Activated naive CD8-positive, alpha-beta T cell treated with anti-CD3 and anti-CD28 coated beads, Interleukin-2, amount 10 ng/mL, durations not matched to agents 7 days and 5 days (primary cell): ENCODE measurements at places on chromosomes 7 and 10. TPM values are rescaled to one million over a fixed set of nuclear protein-coding genes. Genes with fewer than 3 reads are reported as not detected.

DNA sequence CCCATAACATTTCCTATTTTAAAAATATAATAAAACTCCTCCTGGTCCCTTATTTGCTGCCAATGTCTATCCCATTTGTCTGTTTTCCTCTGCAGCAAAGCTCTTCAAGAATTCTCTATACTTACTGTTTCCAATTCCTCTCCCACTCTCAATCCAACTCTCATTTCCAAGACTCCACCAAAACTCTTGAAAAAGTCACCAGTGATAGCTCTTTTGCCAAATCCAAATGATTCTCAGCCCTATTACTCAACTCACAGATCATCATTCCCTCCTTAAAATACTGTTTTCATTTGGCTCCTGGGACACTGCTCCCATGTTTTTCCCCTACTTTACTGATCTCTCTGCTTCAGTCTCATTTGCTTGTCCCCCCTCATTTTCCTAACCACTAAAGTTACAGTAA is 139.4 kb downstream of the HIBADH start:
- H3K27ac ChIP-seq = no peak overlapping the region
- no peak for DNase-seq
- H3K4me3 ChIP-seq = no peak overlapping the region
- H3K27me3 ChIP-seq = no peaks in the 10 kb centered on the region

GRCh38 chr10:118193642-118194041 is 146.9 kb upstream of the RAB11FIP2 start:
- H3K27me3 ChIP-seq = no peaks in the 10 kb centered on the region
- no peaks in the 10 kb centered on the region for H3K4me1 ChIP-seq
- no peak for DNase-seq

- H3K4me1 ChIP-seq = peaks cover 8% of the 10 kb centered on the region
- H3K27me3 ChIP-seq = peaks cover 7% of the 10 kb centered on the region
- no peak for DNase-seq
- no peak overlapping the region for H3K27ac ChIP-seq
Measured at GRCh38 chr10:79941146-79941545, 7.8 kb downstream of the SFTPD start.

DNA sequence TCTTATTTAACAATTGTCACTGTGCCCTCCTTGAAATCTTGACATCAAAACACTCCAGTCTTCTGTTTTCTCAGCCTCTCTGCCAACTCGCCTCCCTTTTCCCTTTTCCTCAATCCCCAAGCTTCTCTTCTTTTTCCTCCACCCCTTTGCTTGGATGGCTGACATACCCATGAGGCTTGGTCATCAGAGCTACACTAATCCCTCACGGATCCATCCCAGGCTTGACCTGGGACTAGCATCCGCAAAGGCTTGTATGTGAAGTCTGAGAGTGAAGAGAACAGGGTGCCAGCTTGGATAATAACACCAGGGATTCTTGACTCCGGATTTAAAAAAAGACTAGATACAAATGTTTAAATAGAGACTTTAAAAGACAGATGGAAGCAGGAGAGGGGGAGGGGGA is 428.8 kb upstream of the C7orf33 start:
- no peak overlapping the region for H3K4me3 ChIP-seq
- no peaks in the 10 kb centered on the region for H3K36me3 ChIP-seq

Gene STOX1
- 0.67 TPM for total RNA-seq

Gene GPC2
- 12.6 TPM for total RNA-seq

- H3K4me1 ChIP-seq = peaks cover 9% of the 10 kb centered on the region
- H3K36me3 ChIP-seq = no peaks in the 10 kb centered on the region
- DNase-seq = no peak
- peaks cover 15% of the 10 kb centered on the region for H3K27me3 ChIP-seq
Measured at GRCh38 chr7:151455690-151456089, 15.7 kb upstream of the CRYGN start.

- no peak overlapping the region for H3K27ac ChIP-seq
- peaks cover 6% of the 10 kb centered on the region for H3K27me3 ChIP-seq
- no peak overlapping the region for H3K4me3 ChIP-seq
- H3K36me3 ChIP-seq = no peaks in the 10 kb centered on the region
Measured at GRCh38 chr7:64872351-64873154, 30.5 kb upstream of the ZNF273 start.

DNA sequence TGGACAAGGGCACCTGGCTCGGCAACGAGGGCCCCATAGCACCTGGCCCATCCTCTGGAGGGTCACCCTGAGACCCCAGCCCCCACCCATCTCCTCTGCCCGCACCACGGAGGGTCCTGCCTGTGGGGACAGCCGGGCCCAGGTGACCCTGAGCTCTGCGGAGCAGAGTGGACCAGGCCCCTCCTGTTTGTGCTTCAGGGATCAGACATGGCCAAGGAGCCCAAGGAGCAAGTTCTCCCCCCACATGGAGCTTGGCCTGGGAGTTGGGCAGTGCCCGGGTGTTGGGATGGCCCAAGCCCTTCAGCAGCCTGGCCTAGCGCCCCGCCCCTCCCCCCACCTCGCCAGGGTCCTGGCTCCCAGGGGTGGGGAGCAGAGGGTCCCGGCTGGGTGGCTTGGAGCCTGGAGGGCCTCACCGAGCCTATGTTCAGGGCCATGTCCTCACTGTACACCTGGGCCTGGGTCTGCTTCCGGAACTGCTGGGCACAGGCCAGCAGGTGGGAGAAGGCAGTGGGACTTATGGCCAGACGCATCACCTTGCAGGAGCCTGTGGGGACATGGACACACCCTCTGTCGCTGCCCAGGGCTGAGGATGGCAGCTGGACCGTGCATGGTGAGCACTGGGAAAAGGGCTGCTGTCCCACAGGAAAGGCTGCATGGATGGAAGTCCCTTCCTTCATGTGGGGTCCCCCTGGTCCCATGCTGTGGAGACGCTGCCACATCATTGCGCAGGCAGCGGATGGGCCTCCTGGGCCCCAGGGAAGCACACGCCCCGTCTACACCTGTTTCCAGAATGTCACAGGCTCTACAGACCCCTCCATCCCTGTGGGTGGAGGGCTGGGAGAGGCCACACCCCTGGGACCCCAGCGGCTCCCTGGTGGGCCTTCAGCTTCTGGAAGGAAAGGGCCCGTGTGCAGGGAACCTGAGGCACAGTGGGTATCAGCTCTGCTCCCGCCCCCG is 49.2 kb upstream of the NKX6-2 start:
- peaks cover 14% of the 10 kb centered on the region for H3K27me3 ChIP-seq
- no peak overlapping the region for H3K27ac ChIP-seq
- no peaks in the 10 kb centered on the region for H3K4me1 ChIP-seq
- no peaks in the 10 kb centered on the region for H3K36me3 ChIP-seq
- H3K4me3 ChIP-seq = no peak overlapping the region

Gene SHTN1
- 0.54 TPM for total RNA-seq

Gene MACROH2A2
- 9.6 TPM for total RNA-seq

- no peak overlapping the region for H3K27ac ChIP-seq
- peaks cover 2% of the 10 kb centered on the region for H3K4me1 ChIP-seq
- DNase-seq = no peak
- H3K36me3 ChIP-seq = peaks cover 52% of the 10 kb centered on the region
Measured at GRCh38 chr10:43616697-43617370, 10.6 kb downstream of the ZNF485 start.

Gene ATOH7
- not detected for total RNA-seq

DNA sequence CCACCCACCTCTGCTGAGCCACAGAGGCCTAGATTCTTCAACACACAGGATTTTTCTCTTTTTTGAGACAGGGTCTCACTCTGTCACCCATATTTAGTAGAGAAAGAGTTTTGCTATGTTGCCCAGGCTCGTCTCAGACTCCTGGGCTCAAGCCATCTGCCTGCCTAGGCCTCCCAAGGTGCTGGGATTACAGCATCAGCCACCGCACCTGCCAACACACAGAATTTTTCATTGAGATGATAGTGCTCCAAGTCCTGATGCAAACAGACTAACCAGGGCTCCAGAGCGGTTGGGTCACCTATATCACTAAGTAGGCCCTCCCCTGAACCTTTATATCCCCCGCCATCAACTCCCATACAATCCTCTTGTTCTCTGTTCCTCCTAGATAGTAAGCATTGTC is 24.4 kb upstream of the ADRB1 start:
- no peak for DNase-seq
- peaks cover 2% of the 10 kb centered on the region for H3K36me3 ChIP-seq
- no peak overlapping the region for H3K4me3 ChIP-seq
- H3K27me3 ChIP-seq = peaks cover 54% of the 10 kb centered on the region

DNA sequence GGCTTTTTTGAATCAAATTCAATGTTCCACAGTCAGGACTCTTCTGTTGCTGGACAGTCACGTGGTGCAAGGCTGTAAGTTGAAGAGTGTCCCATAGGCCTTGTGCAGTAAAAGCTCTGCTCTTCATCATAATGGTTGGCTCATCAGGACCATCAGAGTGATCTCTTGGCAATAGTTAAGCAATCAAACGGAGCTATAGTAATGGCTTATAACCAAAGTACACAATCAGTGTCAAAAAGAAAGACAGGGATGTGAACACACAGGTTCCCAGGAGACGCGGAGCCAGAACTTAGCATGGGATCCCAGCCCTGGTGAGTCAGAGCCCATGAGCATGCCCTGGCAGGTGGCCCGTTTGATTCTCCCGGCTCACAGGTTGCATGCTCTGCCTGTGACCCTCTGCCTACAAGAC is 10.8 kb upstream of the GPNMB start:
- DNase-seq = no peak
- H3K4me1 ChIP-seq = peaks cover 5% of the 10 kb centered on the region
- H3K27ac ChIP-seq = no peak overlapping the region
- peaks cover 6% of the 10 kb centered on the region for H3K27me3 ChIP-seq

Gene DLX6
- total RNA-seq = not detected

Gene CPA2
- not detected for total RNA-seq

Gene PRPS1L1
- total RNA-seq = not detected

DNA sequence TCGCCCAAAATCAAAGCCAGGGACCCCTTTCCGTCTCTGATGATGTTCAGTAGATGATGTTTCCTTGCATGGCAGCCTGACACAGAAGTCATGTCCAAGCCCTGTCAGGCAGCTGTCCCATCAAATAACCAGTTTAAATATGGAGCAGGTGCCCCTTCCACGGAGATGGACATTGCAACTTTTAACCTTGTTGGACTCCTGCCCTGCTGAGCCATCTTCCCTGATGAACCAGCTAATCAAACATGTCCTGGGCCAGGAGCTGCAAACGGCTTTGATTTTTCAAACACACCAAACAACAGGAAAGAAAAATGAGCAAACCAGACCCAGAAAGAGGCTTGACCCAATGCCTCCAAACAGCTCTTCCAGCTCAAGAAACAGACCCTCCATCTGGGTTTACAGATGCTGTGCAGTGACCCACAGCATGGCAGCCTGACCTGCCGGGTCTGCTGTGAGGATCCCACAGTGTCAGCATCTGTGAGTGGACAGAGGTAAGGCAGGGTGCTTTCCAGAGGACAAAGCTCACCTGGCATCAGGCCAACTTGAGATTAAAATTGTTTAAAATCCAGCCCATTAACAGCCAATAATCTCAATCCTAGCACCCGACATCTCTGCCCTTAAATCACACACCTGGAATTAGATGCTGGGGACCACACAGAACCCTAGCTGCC is 372.6 kb downstream of the GRID1 start:
- H3K36me3 ChIP-seq = no peaks in the 10 kb centered on the region
- no peak overlapping the region for H3K4me3 ChIP-seq
- H3K27me3 ChIP-seq = peaks cover 12% of the 10 kb centered on the region
- H3K4me1 ChIP-seq = no peaks in the 10 kb centered on the region
- no peak for DNase-seq
- H3K27ac ChIP-seq = no peak overlapping the region

Gene SVIL
- total RNA-seq = 10.3 TPM

Gene CPN1
- total RNA-seq = not detected

GRCh38 chr10:8543361-8544056 is 489.0 kb downstream of the GATA3 start:
- no peaks in the 10 kb centered on the region for H3K4me1 ChIP-seq
- H3K36me3 ChIP-seq = no peaks in the 10 kb centered on the region
- peaks cover 2% of the 10 kb centered on the region for H3K27me3 ChIP-seq

DNA sequence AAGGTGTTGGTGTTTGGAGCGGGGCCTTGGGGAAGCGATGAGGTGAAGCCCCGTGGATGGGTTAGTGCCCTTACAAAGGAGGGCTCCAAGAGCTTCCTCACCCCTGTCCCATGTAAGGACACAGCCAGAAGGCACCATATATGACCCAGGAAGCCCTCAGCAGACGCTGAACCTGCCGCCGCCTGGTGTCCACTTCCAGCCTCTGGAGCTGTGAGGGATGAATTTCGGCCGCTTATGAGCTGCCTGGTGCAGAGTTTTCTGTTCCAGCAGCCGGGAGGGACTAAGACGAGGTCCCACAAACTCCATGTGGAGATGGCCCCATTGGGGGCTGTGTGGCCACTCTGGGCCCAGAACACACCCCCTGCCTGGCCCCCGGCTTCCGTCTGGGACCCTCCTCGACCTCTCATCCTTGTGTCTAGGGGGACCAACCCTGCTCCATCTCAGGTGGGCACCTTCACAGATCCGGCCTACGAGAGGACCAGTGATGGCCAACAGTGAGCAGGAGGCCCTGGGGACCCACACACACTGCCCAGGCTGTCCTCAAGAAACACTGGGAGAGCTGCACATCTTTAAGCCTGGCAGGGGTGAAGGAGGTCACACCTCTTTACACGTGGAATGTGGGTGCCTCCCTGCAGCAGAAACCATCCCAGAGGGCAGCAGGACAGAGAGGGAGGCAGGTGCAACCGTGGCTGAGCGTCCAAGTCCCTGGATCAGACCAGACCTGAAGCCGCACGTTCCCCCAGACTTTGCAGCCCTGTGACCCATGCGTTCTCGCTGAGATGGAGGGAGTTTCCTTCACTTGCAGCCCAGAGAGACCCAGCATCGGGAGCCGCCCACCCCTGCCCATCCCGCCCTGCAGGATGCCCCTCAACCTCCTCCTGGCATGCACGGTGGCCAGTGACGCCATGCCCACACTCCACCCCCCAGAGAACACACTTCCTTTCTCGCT is 96.1 kb downstream of the PDGFA start:
- no peak overlapping the region for H3K27ac ChIP-seq
- H3K4me3 ChIP-seq = no peak overlapping the region

DNA sequence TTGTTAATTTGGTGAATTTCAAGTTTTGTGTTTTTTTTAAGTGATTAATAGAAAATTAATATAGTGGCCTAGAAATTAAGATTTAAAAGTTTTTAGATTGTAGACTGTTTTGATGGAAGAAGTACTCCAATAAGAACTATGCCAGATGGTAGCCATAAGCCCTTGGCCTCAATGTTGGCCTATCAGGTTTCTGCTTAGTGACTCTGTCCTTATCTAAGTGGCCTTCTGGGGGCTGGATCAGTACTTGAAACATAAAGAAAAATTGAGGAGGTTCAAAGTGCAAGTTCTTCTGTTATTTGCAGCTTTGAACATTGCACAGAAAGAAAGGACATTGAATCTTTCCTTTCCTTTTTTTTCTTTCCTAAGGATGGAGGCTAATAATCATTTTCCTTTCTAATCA is 9.9 kb downstream of the CCDC126 start:
- H3K27ac ChIP-seq = no peak overlapping the region
- no peak overlapping the region for H3K4me3 ChIP-seq

Gene MALRD1
- total RNA-seq = not detected

- no peaks in the 10 kb centered on the region for H3K4me1 ChIP-seq
- no peaks in the 10 kb centered on the region for H3K27me3 ChIP-seq
- DNase-seq = no peak
- H3K36me3 ChIP-seq = no peaks in the 10 kb centered on the region
- H3K27ac ChIP-seq = no peak overlapping the region
Measured at GRCh38 chr10:82397854-82398253, 522.9 kb downstream of the NRG3 start.

- no peak overlapping the region for H3K4me3 ChIP-seq
- peaks cover 18% of the 10 kb centered on the region for H3K27me3 ChIP-seq
- peaks cover 2% of the 10 kb centered on the region for H3K36me3 ChIP-seq
- H3K27ac ChIP-seq = no peak overlapping the region
- no peak for DNase-seq
- H3K4me1 ChIP-seq = peaks cover 14% of the 10 kb centered on the region
Measured at GRCh38 chr7:76304888-76305375, 2.5 kb downstream of the HSPB1 start.

Gene BTBD16
- not detected for total RNA-seq

GRCh38 chr10:3773460-3774017 is 11.5 kb downstream of the KLF6 start:
- no peak overlapping the region for H3K27ac ChIP-seq
- DNase-seq = no peak
- H3K36me3 ChIP-seq = peaks cover 32% of the 10 kb centered on the region
- H3K4me1 ChIP-seq = peaks cover 23% of the 10 kb centered on the region

Gene IRF5
- total RNA-seq = 8.2 TPM

Gene EPHB6
- 25.2 TPM for total RNA-seq
